ENCODE measurements at places on chromosomes 6 and 20. TPM values are rescaled to one million over a fixed set of nuclear protein-coding genes. Genes with fewer than 3 reads are reported as not detected.
A peak's percentile ranks its signal among the peaks of the same experiment; 100 is the strongest.

Gene NRSN1
- total RNA-seq, result not detected

Gene POPDC3
- total RNA-seq, result 2.3 TPM

Gene BPIFA1
- not detected for total RNA-seq

Gene CASS4
- total RNA-seq, result 0.59 TPM

Gene ENPP1
- total RNA-seq, result 18.9 TPM

GRCh38 chr6:90124874-90125510 is 171.7 kb downstream of the BACH2 start:
- DNase-seq, result no peak

DNA sequence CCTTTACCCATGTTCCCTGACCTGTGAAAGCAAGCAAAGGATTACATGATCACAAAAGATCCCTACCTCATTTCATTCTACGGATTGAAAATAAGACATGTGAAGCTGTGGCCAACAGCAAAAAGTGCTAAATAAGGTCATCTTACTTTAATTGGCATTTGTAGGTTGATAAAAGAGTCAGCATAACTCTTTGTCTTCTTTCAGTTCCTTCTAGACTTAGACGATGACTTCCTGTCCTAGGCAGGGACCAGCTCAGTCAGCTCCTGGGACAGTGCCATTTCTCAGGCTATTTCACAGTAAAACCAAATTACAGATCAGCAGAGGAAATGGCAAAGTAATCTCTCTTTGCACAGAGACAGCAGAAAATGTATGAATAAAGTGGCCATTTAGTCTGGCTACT is 480.7 kb downstream of the RFPL4B start:
- no peak for DNase-seq

- DNase-seq, result no peak
Observed at GRCh38 chr20:5967469-5967868, 17.0 kb downstream of the MCM8 start.

DNA sequence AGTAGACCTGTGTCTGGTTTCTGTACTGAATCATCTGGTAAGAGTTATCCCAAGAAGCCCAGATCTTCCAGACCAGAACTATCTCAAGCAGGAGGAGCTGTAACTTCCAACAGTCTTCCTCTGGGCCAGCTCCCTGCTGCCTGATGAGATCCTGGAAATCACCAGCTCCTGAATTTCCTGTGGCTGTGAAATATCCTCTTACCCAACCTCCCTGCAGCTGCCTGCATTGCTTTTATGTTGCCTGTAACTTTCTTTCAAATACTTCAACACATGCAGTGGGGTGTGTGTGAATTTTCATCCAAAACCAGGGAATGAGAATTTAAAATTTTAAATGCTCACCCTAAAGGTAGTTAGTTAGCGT is 160.5 kb upstream of the LAMP5 start:
- DNase-seq, result no peak

DNA sequence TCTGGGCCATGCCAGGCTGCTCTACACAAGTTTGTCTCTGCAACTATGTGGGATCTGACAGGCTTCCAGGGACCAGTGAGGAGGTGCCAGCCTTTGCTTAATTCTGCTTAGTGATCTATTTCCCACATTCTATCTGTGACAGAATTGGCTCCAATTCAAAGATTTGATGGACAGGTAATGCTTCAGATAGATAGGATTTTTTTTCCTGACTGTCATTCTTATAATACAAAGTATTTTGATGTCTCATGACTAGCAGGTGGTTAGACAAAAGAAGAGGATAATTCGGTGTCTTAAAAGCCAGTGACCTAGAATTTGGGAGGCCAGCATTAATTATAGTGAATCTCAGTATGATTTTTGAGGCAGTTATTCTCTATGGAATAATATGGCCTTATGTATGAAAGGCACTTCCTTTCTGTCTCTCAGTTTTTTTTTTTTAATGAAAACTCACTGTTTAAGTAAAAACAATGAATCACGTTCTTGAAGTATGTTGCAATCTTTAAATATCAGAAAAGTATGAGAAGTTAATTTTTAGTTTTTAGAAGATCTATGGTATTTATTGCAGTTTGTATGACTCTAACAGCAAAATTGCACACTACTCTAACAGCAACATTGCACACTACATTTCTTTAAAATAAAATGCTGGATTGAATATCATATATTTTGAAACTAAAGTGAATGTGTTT is 43.7 kb downstream of the TMEM200A start:
- no peak for DNase-seq

DNA sequence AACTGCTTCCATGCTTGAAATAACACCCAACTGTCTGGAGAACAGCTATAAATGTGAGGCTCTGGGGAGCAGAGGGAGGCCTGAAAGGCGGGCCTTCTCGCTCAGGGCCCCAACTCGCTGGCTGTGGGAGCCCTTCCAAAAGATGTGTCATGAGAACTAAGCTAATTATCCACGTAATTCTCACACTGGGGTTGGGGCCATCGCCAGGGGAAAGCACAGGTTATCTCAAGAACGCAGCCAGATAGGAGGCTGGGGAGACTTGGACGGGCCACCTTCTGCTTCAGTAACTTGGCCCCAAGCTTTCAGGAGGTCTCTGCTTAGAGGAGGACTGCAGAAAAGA is 1.6 kb downstream of the PXDC1 start:
- DNase-seq, result peak; percentile 38

GRCh38 chr20:52033313-52033712 is 158.3 kb downstream of the ZFP64 start:
- DNase-seq, result no peak
